ENCODE measurements at places on chromosomes 4 and X. TPM values are rescaled to one million over a fixed set of nuclear protein-coding genes. Genes with fewer than 3 reads are reported as not detected.
A peak's percentile ranks its signal among the peaks of the same experiment; 100 is the strongest.

GRCh38 chrX:71609095-71609750, 9.1 kb downstream of the CXCR3 start:
- DNase-seq: no peak

The EVC2 gene
- total RNA-seq: 2.6 TPM

- DNase-seq: peak; percentile 85
These were observed 93.3 kb downstream of the ANXA3 start for GRCh38 chr4:78644744-78645330.

DNA sequence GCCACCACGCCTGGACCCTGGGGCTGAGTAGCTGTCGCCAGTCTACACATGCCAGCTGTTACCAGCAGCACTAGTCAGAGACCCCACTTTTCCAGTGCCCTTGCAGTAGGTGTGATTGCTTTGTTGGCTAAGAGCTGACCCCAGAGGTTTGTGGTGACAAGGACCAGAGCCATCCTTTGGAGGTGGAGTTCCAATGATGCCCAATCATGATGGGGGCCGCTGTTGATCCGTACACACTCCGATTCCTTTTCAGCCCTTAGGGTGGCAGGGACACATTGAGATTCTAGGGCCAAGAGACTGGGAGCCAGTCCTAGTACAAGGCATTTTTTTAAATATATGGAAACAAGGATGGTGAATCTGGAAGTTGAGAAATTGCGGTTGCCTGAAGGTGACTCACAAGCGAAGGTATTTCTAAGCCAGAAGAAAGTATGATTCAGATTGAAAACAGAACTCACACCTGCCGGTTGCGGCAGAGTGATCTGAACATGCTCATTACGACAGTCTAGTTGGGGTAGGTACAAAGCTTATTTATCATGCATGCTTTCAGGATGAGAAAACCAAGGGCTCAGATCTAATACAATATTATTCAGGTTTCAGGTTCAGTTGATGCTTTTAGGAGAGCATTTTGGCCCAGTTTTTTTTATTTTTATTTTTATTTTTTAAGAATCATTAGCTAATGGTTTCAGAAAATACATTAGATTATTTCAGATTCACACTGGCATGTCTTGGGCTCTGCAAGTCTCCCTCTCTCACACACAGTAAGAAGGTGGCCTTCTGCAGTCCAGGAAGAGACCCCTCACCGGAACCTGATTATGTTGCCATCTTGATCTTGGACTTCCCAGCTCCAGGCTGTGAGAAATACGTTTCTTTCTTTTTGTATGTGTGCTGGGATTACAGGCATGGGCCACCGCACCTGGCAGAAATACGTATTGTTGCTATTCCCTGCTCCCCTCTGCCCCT, 43.4 kb downstream of the SHROOM2 start:
- no peak for DNase-seq

DNA sequence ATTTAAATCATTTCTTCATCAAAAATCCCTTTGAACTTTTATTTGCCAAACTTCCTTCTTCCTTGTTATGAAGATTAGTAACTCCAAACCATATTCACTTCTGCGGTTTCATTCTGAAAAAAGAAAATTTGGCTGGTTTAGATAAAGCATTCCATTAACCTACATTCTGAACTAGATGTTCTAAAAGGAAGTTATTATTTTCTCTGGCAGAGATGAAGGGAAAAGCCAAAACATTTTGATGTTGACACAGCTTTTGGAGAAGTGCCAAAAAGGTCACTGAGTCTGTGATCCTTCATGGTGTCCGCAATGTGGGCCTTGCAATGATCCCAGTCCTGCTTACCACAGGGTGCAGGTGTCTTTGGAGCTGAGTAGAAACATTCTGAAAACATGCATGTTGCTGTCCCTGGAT, 36.0 kb downstream of the CXCL8 start:
- DNase-seq: no peak

DNA sequence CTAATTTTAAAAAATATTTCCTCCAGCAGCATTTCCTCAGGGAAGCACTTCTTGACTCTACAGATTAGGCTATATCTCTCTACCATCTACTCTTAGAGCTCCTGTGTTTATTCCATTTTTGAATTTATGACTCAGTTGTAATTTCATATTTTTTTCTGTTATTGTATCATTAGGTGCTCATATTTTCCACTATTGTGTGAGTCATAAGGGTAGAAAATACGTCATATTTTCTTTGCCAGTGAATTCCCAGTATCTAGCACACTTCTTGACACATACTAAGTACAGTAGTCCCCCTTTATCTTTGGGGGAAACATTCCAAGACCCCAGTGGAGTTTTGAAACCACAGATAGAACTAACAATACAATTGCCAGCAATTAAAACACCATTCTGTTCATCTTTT, 431.2 kb downstream of the GASK1B start:
- DNase-seq: no peak

- DNase-seq: no peak
These were observed 23.8 kb downstream of the GPRASP3 start for GRCh38 chrX:102744307-102744706.

- no peak for DNase-seq
These were observed 161.9 kb downstream of the ZNF518B start for GRCh38 chr4:10295301-10295700.

DNA sequence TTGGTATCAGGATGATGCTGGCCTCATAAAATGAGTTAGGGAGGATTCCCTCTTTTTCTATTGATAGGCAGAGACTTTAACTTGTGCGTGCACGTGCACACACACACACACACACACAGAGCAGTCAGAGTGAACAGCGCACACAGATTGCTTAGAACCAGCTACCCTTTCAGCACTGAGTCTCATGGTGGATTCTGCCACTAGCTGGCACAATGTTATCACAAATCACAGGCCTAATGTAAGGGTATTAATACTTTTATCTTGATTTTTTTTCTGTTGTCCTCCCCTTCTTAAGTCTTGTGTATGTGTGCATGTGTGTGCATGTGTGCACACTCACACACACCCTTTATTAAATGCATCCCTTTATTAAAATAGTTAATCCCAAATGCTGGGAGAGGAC, 53.2 kb downstream of the HADH start:
- no peak for DNase-seq

GRCh38 chrX:25049357-25049756, 33.6 kb upstream of the ARX start:
- no peak for DNase-seq

- no peak for DNase-seq
These were observed 84.8 kb downstream of the PAK3 start for GRCh38 chrX:111180750-111181240.

DNA sequence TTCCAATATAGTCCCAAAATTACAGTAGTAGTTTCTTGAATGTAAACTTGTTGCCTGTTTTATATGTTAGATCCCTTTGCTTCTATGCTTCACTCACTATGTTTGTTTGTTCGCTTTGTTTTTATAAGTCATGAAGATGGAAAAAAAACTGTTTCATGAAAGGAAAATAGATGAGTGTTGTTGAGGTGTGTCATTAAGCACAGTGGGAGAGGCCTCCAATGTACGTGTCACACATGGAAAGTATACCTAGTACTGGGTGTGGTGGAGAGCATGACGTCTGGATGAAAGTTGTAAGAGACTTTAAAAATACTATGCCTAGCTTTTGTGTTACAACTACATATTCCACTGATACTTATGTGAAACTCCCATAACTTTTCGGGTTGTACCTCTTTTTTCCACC, 28.4 kb downstream of the PLS3 start:
- DNase-seq: no peak

DNA sequence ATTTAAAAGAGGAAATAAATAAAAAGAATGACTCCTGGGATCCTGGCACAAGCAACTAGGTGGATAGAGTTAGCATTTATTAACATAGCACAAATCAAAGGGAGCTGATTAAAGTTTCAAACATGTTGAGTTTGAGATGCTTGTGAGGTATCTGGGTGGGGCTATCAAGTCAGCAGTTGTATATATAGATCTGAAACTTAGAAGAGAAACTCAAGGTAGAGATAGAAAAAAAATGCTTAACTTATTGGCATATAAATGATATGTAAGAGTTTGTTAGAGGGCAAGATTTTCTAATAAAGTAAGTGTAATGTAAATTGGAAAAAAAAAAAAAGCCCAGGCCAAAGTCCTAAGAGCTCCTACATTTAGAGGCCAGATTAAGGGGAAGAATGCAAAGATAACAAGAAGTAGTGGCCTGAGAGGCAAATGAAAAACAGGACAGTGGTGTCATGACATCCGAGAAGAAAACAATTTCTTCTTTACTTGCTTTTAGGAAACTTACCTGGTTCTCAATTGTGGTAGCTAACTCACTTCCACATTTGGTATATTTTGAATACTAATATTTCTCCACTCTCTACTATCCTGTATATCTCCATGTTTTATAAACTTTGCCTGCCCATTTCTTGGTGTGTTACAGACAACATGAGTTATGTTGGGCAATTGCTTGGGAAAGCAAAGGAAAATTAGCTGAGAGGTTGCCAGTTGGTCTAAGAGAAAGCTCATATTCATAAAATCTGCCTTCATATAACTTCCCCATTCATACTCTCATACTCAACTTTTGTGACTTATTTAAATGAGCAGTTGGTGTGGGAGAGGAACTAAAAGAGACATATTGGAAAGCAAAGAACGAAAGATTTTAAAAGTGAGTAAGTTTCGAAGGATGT, 169.2 kb downstream of the PARM1 start:
- DNase-seq: no peak

Data from right atrium auricular region (tissue), 2 donors.